ENCODE measurements at places on chromosomes 11 and 22.

- DNase-seq: no peak
These were observed 162.7 kb downstream of the BARX2 start for GRCh38 chr11:129538323-129538722.

GRCh38 chr22:32699001-32699582 is 102.4 kb upstream of the TIMP3 start:
- DNase-seq: peak; percentile 77

DNA sequence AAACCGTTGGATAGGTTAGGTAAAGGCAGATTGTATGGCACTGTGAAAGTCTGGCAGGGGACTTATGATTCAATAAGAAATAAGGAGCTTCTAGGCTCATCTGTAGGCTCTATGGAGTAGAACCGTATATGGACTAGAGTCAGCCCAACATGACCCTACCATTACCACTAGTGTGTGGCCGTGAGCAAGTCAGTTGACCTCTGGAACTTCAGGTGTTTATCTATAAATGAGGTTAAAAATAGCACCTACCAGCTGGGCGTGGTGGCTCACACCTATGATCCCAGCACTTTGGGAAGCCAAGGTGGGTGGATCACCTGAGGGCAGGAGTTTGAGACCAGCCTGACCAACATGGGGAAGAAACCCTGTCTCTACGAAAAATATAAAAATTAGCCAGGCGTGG is 4.4 kb downstream of the HINFP start:
- no peak for DNase-seq

DNA sequence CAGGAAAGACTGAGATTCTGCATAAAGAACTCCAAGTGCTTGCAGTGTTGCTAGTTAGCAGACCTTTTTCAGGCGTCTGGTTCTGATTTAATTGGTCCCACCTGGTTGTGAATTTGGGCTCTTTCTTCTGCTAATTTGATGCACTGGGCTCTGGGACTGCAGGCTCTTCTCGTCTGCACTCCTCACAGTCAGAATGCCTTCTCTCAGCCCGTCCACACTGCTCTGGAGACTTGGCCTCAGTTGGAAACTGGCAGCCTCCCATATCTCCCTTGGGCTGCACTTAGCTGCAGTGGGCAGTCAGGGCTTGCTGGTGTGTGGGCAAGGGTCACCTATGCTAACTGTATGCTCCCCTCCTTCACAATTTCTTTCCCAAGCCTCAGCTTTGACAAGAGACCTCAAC is 1.5 kb downstream of the TRIM6 start:
- no peak for DNase-seq

DNA sequence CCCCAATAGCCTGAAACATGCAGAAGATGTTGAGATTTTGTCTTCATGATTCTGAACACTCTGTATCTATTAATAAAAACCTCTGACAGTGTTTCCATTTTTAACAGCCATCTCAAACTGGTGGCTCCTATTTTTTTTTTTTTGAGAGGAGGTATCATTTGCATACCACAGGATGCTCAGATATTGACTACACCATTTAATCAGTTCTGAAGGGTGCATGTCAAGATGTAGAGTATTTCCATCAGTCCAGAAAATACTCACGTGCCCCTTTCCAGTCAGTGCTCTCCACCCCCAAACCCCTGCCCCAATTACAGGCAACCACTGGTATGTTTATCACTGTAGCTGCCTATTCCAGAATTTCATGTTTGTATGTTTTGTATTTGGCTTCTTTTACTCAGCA is 85.3 kb upstream of the SORL1-AS1 start:
- DNase-seq: no peak

DNA sequence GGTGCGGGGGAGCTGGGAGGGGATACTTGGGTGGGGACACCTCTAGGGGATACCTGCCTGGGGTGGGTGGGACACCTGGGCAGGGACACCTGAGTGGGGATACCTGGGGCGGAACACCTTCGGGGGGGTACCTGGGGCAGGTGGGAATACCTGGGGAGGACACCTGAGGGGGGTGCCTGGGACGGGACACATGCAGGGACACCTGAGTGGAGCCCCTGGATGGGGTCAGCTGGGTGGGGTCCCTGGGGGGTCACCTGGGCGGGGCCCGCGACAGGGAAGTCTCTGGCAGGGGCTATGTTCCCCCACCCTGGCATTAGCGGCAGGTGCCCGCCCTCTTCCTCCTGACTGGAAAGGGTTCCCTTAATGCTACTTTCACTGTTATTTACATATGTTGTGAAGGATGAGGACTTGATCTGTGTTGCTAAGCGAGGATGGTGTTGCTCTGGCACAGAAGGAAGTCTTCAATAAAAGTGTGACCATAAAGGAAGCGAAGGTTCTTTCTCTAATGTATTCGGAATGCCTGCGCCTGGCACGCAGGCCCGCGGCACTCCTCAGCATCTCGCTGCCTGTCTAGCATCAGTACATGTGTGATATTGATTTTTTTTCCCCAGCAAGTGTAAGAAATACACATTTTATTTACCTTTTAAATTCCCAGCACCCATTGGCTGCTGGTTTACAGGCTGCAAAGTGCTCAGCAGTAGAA is 801.7 kb downstream of the BRD1 start:
- no peak for DNase-seq

GRCh38 chr11:19241260-19242178 is 774 bp upstream of the E2F8 start:
- peak; percentile 36 for DNase-seq

DNA sequence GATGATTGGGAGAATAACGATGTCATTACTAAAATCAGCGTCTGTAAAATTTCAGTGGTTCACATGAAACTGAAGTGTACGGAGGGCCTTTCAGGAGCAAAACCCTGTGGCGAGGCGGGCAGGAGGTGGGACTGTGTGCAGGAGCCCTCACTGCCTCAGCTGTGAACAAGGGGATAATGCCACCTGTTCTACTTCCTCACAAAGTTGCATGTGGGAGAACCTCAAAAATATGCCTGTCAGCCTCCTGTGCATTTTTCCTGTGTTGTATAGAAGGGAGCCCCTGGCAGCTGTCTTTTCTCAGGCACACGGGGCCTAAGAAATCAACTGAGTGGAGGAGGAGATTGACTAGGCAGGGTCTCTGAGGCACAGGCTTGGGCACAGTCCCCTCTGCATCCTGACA is 43.0 kb upstream of the MYO18B start:
- DNase-seq: no peak

GRCh38 chr11:123543797-123544196 is 110.6 kb downstream of the SCN3B start:
- no peak for DNase-seq

GRCh38 chr11:75398906-75399305 is 412 bp upstream of the RPS3 start:
- DNase-seq: no peak

GRCh38 chr11:83306200-83307080 is 20.3 kb upstream of the CCDC90B start:
- DNase-seq: no peak

DNA sequence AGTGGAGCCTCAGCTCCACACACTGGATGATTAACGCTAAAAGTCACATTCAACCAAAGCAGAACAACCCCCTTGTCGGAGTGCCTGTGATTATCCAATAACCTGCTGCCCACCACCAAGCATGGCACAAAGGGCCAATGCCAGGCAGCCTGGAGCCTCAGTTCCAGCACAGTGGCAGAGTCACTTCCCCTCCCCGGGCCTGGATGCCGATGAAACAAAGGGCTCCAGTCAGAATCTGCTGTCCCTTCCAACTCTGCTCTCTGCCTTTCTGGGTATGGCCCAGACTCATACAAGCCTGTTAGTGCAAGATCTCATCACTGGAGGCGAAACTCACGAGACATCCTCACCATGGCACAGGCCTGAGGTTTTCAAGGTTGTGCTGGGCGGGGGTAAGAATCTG is 52.1 kb downstream of the CLTCL1 start:
- DNase-seq: no peak

DNA sequence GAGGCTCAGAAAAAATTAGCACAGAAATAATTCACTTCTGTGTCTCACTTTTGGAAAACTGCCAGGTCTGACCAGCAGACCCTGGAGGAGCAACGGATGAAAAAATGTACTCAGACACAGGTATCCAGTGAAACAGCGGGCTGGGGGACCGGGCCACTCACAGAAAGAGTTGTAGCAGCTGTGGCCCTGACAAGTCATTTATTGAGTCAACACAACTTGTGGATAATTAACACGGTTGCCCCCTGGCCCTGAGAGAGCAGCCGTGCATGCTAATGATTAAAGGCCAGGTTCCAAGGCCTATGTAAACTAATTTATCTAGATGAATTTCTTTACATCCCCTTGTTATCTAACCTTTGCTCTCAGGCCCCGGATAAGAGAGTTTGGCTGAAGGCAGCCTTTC is 131.3 kb downstream of the AASDHPPT start:
- no peak for DNase-seq

DNA sequence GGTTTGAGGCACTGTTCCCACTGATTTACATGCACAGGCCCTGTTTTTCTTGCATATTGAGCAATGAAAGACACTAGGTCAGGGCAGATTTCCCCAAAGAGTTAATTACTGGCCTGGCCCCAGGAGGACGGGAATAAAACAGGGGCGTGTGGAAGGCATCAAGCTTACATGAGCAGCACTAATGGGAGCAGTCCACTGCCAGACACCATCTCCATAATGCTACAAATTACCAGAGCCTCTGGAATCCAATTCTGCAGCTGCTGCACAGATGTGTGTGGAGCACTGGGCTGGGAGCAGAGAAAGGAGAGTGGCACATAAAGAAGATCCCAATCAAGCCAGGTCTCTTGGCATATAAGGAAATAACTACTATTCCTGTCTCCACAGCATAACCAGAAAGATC is 96.9 kb downstream of the CCDC34 start:
- no peak for DNase-seq

DNA sequence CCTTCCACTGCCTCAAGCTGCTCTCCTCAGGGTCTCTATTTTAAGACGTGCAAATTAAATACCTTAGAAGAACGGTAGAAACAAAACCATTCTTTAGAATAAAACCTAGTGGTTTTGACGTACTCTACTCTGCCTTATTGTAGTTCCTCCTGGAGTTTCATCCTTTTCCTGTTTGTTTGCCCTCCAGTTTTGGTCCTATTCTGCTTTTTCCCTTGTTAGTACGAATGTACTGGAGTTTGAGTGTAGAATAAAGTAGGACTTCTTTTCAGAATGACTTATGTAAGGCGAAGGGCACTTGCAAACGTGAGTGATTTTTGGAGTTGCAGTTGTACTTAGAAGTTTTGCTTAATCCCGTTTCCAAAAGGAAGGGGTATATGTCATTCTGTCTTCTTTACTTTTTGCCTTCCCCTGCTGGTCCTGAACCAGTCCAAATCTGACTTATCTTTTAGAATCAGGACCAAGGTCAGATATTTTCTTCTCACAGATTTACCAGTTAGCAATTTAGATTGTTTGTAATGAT is 1.4 kb downstream of the SIK2 start:
- no peak for DNase-seq

DNA sequence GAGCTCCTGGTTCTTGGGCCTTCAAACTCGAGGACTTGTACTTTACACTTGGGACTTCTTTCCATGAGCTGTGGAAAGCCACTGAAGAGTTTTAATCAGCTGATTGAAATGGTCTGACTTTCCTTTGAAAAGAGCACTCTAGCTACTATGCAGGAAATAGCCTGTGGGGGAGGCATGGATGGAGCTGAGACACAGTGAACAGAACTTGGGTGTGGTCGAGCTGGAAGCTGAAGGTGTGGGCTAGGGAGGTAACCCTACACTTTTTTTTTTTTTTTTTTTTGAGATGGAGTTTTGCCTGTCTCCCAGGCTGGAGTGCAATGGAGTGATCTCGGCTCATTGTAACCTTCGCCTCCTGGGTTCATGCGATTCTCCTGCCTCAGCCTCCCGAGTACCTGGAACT is 17.5 kb upstream of the CAPRIN1 start:
- DNase-seq: no peak

DNA sequence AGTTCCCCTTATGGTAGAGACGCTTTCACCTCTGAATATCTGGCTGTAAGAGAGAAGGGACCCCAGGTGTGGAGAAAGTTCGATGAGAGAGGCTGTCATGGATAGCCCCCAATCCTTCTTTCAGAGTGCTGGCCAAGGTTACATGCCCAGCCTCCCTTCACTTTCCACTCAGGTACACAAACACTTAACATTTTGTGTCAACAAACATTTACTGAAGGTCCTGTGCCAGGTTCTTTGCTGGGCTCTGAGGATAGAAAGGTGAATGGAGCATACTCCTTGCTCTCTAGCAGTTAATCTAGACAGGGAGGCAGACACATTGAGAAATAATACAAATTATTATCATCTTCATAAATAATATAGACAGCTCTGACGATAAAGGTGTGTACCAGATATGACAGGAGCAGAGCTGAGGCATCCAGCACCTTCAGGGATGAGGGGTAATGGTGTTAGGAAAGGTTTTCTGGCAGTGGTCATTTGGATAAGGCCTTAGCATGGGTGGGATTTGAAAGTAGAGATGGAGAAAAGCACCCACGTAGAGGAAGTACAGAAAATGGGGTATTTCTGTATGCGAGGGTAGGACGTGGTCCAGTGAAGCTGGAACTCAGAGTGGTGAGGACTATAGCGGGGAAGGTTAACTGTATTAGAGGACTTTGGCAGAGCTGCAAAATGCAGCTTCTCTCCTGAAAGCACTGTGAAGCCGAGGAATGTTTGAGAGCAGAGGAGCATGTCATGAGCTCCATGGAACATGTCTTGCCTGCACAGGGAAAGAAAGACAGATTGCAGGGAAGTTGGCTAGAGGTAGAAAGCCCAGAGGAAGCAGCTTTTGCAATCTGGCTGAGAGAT is 19.6 kb downstream of the PPFIBP2 start:
- no peak for DNase-seq

DNA sequence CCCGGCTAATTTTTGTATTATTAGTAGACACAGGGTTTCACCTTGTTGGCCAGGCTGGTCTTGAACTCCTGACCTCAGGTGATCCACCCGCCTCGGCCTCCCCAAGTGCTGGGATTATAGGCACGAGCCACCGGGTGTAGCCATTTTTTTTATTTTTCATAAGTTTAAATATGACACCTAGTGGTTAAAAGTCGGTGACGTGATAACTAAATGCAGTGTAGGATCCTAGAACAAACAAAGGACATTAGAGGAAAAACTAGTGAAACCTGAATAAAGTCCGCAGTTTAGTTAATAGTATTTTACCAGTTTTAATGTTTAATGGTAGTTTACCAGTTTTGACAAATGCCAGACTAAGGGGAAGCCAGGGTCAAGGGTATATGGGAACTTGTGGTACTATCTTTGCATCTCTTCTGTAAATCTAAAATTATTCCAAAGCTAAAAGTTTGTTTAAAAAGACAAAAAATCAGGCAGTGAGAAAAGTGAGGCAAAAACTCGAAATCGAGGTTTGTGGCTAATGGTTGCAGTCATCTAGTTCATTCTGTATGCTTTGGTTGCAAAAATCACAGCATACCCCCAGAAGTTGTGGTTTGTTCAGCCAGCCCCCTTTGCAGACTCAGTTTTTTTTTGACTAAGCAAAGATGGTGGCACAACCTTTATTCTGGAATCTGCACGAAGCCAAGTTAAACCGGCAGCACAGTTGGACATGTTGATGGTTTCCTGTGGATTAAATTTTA is 29.6 kb downstream of the TOM1 start:
- no peak for DNase-seq

GRCh38 chr11:111360150-111361043 is 18.7 kb downstream of the POU2AF1 start:
- no peak for DNase-seq

Data from heart left ventricle (tissue), 16 donors.